Fibroblast of the conjunctiva (primary cell): ENCODE measurements at places on chromosomes 7 and 10.

DNA sequence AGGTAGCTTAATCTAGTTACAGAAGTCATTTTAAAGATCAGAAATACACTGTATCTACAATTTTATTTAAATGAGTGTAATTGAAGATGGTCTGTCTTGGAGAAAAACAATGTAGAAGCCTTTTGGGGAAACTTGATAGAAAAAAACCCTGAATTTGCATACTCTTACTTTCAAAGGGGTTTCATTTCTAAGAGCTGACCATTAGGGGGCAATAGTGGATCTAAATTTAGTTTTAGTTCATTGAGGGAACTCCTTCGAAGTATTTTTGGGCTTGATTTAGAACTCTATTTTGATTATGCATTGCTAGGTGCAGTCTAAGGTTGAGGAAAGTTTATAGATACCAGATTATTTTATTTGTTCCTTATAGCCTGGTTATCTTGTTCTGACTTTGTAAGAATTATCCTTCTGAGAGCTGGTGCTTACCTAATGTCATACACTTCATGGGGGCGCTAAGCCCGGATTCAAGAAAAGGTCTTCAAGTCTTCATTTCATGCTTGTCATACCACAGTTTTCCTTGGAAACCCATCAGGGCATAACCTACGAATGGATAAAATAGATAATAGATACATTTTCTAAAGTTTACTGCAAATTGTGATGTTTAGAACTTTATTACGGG lies 69.1 kb upstream of the MXI1 start:
- DNase-seq: peak; percentile 60

DNA sequence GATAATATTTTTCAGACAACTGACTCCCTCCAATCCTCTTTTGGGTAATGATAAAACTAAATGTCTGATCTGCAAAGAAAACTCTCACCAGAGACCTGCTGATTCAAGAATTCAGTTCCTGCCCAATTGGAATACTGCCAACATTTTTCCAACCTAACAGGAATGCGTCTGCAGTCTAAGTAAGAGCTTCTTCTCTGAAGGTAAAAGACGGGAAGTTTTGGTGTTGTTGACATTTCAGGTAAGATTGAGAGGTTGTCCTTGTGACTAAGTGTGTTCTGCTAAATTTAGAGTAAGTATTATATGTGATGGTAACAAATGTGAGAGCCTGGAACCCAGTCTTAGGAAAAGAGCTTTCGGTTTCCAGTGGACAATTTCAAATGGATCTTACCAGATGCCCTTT lies 17.6 kb downstream of the IFIT5 start:
- DNase-seq: no peak

DNA sequence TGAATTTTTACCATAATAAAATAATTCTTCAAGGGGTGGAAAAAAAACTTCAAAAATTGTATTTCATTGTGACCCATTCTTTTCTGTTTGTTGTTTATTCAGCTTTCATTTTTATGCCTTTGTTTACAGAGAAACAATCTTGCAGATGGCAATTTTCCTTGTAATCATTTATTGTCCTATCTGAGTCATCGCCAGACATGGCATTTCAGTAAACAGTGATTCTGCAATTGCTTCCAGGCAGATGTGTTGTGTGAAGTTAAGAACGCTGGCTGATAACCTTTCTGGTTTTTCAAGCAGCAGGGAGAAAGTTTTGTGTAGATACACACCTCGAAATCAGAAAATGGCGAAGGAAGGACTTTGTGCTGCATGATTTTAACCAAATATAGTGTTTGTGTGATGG lies 80.7 kb upstream of the RPA3 start:
- no peak for DNase-seq

GRCh38 chr10:3749600-3749999 lies 35.4 kb downstream of the KLF6 start:
- DNase-seq: no peak

- DNase-seq: no peak
These were observed 133.9 kb downstream of the DNAJB6 start for GRCh38 chr7:157470701-157471131.

GRCh38 chr7:43868681-43869005 lies 674 bp downstream of the MRPS24 start:
- DNase-seq: no peak

- no peak for DNase-seq
These were observed 440.3 kb downstream of the POM121L12 start for GRCh38 chr7:53475776-53476175.

DNA sequence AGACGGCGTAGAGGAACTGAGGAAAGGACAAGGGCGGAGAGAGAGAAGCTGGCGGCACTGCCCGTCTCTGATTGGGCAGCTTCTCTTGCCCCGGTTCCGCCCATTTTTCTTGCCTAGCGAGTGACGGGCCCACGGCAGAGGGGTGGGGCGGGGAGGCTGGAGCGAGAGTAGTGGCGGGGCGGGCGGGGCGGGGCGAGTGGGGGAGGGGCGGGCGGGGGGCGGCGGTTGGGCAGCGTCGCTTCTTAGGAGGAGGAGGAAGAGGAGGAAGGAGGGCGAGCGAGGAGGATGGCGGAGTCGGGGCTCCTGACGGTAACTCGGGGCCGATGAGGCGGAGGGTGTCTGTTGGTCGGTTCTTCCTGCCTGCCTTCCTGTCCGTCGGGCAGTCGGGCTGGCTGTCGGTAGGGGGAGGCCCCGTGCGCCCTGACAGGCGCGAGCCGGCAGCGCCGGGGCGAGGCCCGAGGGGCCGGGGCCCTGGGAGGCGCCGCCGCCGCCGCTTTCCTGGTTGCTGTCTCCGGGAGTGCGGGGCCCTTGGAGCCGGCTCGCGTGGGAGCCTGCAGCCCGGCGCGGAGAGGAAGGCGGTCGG lies at the start of gene SHOC2:
TSS of gene SHOC2 (plus strand) at position 256 of the 583 bp plus-strand sequence. CDS start 44,755 bp downstream, outside the sequence.
- DNase-seq: no peak

DNA sequence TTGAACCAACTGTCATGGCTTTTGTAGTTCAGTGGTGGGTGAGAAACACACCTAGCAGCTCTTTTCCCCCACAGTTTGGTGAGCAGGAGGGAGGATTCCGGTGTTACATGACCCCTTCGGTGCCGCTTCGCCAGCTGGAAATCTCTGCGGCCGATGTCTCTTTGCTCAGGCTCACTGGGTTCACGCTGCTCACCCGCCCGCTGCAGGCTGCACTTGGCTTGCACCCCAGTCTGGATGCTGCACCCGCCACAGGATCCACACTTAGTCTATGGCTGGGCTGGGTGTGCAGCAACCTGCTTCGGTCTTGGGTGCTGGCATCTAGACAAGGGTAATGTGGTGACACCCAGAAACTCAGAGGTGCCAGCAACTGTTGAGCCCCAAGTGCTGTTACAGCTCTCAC lies 191.8 kb downstream of the PON1 start:
- no peak for DNase-seq

DNA sequence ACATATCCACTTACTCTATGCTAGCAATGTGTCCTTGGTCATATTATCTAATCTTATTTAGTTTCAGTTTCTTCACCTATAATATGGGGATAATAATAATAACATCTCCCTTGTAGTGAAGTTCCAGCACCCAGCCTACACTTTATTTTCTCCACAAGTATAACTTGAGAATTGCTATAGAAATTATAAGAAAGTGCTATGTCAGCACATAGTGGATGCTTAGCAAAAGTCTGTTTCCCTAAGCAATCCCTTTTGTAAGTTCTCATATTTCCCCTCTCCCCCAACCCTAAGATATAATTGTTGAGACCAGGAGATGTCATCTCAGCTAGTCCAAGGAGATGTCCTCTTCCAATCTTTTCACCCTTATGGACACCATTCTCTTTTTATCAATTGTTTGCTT lies 5.8 kb upstream of the TRUB1 start:
- DNase-seq: no peak

DNA sequence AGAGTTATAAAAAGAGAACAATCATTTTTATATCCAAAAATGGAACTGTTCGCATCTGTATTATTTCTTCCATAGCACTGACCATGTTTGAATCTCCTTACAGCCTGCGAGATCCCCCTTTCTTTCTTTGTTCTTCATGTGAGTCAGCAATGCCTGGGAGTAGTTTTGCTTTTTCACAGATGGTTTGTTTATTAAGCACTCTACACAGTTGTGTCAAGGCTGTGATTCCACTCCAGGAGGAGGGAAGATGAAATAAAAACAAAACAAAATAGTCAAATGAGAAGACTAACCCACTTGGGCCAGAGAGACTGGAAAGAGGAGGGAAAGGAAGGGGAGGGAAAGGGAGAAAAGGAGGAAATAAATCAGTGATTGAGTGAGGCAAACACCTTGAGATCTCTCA lies 7.8 kb downstream of the LIPF start:
- no peak for DNase-seq

- DNase-seq: no peak
These were observed 31.8 kb upstream of the VPS41 start for GRCh38 chr7:38940774-38941173.

GRCh38 chr10:114829160-114829909 lies 7.8 kb downstream of the FHIP2A start:
- no peak for DNase-seq

DNA sequence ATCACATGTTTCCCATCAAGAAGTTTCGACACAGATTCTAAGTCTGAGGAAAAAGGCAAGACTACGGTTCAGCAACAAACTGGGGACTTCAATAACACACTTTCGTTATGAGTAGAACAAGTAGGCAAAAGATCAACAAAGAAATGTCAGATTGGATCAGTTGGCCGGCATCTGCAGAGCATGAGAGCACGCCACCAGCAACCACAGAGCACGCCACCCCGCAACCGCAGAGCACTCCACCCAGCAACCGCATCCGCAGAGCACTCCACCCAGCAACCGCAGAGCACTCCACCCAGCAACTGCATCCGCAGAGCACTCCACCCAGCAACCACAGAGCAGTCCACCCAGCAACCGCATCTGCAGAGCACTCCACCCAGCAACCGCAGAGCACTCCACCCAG lies 89.7 kb upstream of the FAM20C start:
- no peak for DNase-seq

DNA sequence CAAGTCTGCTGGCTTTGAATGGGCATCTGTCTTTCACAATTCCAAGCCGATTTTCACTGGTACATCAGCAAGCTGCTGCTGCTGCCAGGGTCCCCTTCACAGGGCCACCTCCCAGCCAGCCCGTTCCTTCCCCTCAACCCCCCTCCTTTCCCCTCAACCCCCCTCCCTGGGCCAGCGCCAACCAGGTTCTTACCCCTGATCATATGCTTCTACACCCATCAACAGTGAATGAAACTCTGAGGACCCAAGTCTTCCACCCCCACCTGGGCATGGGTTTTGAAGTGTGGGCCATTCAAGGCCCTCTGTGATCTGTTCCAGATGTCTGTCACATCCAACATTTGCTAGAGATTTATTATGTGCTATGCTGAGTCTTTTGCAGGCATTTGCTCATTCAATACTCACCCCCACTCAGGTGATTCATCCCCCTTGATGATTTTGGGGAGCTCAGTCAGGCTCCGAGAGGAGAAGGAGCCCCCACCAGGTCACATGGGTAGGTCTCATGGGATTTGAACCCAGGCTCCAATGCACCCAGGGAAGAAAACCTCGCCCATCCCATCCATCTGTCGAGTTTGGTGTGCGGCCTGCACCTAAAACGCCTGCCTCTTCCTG lies 52.7 kb upstream of the FOXK1 start:
- DNase-seq: no peak

GRCh38 chr7:50653981-50654425 lies 88.8 kb upstream of the DDC start:
- no peak for DNase-seq

DNA sequence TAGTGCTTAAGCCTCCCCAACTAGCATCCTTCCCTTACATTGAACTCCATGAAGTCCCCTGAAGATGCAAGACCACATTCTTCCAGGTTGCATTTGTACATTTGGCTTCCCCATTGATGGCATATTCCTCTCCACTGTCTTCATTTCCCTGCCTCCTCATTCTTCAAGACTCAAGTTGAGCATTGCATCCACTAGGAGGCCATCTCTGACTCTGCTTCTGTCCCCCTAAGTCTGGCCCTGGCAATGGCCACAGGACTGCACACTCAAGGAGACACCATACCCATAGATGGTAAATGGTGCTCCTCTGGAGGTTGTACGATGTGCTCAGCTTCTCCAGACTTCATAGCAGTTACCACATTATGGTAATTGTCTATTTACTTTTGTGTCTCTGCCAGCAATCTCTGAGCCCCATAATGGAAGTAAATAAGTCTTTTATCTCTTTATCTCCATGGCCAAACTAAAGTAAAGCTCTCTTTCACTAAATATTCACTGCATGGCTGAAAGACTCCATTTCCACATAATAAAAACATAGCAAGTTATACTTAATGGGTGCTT lies 112.6 kb downstream of the PTPRZ1 start:
- DNase-seq: no peak

- DNase-seq: no peak
These were observed 1.5 kb downstream of the DNAJC12 start for GRCh38 chr10:67836488-67836887.

GRCh38 chr10:88389456-88389855 lies 193.7 kb downstream of the RNLS start:
- peak; percentile 49 for DNase-seq
